Right atrium auricular region (tissue), 2 donors: ENCODE measurements at places on chromosomes 2 and 18.

- H3K27me3 ChIP-seq = no peaks in the 10 kb centered on the region
- H3K36me3 ChIP-seq = no peaks in the 10 kb centered on the region
- H3K4me1 ChIP-seq = no peaks in the 10 kb centered on the region
- no peak overlapping the region for H3K27ac ChIP-seq
- no peak overlapping the region for H3K4me3 ChIP-seq
Observed at GRCh38 chr2:215080545-215080944, 57.9 kb downstream of the ABCA12 start.

GRCh38 chr2:9232886-9233285 is 26.3 kb downstream of the ASAP2 start:
- no peak overlapping the region for H3K4me3 ChIP-seq
- no peak for DNase-seq
- H3K27me3 ChIP-seq = no peaks in the 10 kb centered on the region
- no peaks in the 10 kb centered on the region for H3K36me3 ChIP-seq

- no peak overlapping the region for H3K4me3 ChIP-seq
- no peak for DNase-seq
- H3K27ac ChIP-seq = no peak overlapping the region
- no peaks in the 10 kb centered on the region for H3K4me1 ChIP-seq
- H3K36me3 ChIP-seq = no peaks in the 10 kb centered on the region
Observed at GRCh38 chr2:225025917-225026571, 16.2 kb downstream of the DOCK10 start.

GRCh38 chr18:55435592-55435991 is 152.4 kb downstream of the TCF4 start:
- DNase-seq = no peak
- peaks cover 14% of the 10 kb centered on the region for H3K4me1 ChIP-seq
- no peak overlapping the region for H3K4me3 ChIP-seq

GRCh38 chr2:241859017-241859435 is 332 bp upstream of the PDCD1 start:
- no peak for DNase-seq
- peak overlapping the region; percentile 93 for H3K27ac ChIP-seq
- H3K4me1 ChIP-seq = no peaks in the 10 kb centered on the region
- H3K36me3 ChIP-seq = no peaks in the 10 kb centered on the region
- no peaks in the 10 kb centered on the region for H3K27me3 ChIP-seq
- H3K4me3 ChIP-seq = no peak overlapping the region

DNA sequence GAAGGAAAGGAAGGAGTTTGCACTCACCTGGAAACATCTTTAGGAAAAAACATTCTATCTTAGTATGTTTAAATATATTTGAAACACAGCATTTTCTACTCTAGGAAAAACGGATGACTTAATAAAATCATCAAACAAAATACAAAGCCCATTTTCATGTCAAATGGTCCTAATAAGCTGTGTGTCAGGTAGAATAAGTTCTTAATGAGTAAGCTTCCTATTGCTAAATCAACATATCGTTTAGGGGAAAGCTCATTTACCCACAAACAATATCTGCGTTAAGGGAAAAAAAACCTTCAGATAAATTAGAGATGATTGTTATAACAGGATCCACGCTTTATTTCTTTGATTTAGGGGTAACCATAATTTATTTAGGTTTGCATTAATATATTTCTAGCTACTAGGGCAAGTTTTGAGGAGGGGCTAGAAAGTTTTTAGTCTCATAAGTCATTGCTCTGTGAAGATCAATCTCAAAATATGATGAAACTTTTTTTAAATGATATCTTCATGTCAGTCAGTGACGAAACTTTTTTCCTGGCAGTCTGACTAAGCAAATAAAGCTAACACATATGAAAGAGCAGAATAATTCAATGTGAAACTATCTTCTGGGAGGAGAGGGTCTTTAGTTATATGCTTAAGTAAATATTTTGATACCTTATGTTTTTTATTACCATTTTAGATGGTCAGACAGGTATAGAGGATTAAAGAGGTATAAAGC is 147.1 kb downstream of the WDSUB1 start:
- H3K4me1 ChIP-seq = no peaks in the 10 kb centered on the region
- peak overlapping the region; percentile 89 for H3K27ac ChIP-seq
- no peak overlapping the region for H3K4me3 ChIP-seq
- DNase-seq = no peak

GRCh38 chr2:27185331-27186026 is 26.4 kb upstream of the ATRAID start:
- peaks cover 33% of the 10 kb centered on the region for H3K4me1 ChIP-seq
- H3K27me3 ChIP-seq = no peaks in the 10 kb centered on the region
- DNase-seq = peak; percentile 75
- H3K36me3 ChIP-seq = no peaks in the 10 kb centered on the region

- H3K27me3 ChIP-seq = no peaks in the 10 kb centered on the region
- no peaks in the 10 kb centered on the region for H3K4me1 ChIP-seq
- no peak overlapping the region for H3K27ac ChIP-seq
- peak; percentile 40 for DNase-seq
- no peak overlapping the region for H3K4me3 ChIP-seq
Observed at GRCh38 chr2:8022908-8023640, 658.8 kb upstream of the ID2 start.

DNA sequence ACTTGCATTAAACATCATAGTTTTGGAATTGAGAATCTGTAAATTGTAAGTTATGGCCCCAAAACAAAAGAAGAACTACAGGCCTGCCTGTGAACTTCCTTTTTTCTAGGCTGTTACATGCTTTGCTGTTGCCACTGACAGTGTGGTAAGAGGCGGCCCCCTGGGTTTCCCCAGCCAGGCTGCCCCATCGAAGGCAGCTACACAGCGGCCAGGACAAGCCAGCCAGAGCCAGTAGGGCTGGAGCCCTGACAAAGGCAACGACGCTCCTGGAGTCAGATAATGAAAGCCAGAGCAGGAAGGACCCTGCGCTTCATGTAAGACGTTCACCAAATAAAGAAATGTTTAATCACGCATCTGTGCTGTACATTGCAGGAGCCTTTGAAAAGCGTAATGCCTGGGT is 55.0 kb downstream of the ANKRD44 start:
- no peaks in the 10 kb centered on the region for H3K27me3 ChIP-seq
- H3K36me3 ChIP-seq = no peaks in the 10 kb centered on the region
- DNase-seq = peak; percentile 80
- no peak overlapping the region for H3K27ac ChIP-seq

DNA sequence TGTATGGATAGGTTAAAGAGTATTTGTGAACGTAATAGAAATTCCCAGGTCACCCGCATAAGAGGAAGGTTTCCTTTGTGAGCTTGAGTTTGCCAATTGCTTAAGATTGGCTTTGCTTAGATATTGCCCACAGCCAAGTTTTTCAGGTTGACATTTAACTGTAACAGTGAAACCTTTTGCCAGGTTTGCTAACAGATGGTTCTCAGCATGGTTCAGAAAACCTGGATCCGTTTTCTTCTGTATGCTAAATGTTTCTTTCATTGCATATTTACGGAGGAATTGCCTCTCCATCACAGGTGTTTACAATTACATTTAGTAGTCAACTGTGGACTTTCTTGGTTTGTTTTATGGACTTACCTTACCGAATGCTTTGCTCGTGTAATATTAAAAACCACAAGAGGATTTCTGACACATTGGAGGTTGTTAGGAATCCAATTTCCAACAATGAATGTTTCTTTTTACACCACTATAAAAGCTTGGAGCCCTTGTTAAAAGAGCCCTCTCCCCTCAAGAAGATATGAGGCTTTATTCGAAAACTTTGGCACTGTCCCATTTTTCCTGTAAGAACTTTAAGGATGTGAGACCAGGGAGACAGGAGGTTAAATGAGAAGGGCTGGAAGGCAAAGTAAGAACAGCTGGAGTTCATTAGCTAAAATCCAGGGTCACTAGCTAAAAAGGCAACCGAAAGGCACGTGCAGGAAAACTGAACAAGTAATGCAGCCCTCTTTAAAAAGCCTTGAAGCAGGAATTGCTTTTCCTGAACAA is 7.8 kb downstream of the CDK15 start:
- no peaks in the 10 kb centered on the region for H3K4me1 ChIP-seq
- no peak overlapping the region for H3K4me3 ChIP-seq
- no peaks in the 10 kb centered on the region for H3K27me3 ChIP-seq
- no peak for DNase-seq
- no peak overlapping the region for H3K27ac ChIP-seq

DNA sequence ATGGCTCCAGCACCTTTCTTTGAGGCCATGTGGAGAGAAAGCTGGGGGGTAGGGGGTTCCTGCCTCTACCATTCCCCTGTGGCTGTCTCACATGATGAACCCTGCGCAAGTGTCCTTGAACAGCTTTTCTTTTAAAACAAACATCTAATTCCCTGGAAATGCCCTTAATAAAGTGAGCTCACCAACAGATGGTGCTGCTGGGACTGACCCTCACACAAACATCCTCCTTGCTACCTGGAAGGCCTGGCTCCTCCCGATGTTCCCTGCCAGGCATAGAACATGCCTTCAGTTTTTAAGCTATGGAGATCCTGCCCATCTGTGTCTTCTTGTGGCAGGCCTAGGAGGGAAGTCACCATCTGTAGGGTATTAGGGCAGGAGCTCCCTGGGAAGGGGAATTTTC is 60.7 kb upstream of the GATA6 start:
- no peaks in the 10 kb centered on the region for H3K36me3 ChIP-seq
- no peaks in the 10 kb centered on the region for H3K4me1 ChIP-seq
- no peak overlapping the region for H3K27ac ChIP-seq
- H3K4me3 ChIP-seq = no peak overlapping the region

DNA sequence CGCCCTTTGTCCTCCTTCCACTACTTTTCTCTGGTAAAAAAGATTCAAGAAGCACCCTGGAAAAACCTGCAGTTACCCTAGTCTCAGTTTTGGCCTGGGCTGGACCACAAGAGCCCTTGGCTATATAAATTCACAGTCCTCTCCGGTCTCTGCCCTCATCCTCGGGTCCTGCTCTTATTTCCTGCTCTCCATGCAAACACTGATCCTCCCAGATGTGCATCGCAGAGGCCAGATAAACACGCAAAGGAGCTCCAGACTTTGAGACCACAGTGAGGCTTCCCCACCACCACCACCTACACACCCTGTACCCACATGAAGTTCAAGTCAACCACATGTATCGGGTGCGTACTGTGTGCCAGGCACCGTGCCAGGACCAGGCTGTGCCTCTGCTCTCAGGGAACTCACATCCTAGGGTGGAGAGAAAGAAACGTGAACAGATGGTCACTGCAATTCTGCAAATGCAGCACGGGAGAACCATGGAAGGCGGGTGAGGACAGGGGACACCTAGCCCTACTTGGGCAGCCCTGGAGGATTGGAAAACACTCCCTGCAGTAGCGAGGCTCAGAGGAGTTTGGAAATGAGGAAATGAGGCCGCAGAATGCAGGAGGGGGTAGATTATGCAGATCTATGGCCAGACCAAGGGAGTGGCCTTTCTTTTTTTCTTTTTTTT is 7.4 kb downstream of the CTDSP1 start:
- H3K27ac ChIP-seq = peak overlapping the region; percentile 88
- DNase-seq = peak; percentile 84
- H3K27me3 ChIP-seq = no peaks in the 10 kb centered on the region
- peaks cover 28% of the 10 kb centered on the region for H3K36me3 ChIP-seq
- peak overlapping the region; percentile 37 for H3K4me3 ChIP-seq

DNA sequence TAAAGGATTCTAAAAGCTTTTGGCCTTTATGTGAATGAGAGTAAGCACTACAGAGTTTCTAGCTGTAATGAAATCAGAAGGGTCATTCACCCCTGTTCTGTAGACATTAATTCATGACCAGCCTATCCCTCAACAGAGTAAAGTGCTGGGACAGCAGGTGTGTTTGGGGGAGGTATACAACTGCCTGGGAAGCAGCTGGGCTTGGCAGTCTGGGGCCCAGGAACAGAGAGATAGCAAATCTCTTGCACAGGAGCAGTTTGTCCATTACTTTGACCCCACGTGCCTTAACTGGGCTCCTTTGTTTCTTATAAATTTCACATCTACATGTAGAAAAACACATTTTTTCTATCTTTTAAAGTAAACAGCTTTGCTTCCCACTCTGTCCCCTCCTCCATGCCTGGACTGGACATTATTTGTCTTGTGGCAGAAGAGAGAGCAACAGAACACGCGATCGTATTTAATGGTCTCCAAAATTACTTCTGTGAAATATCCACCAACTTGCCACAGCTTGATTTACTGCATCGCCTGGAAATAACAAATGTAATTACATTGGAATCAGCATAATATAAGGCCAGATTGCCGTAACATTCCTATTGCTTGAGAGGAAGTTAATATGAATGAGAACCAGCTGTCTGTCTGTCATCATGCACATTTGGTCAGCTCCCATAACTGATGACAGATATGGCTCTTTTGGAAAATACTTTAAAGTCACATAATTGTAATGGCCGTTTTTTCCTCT is 263.8 kb downstream of the RBM43 start:
- no peak overlapping the region for H3K27ac ChIP-seq
- no peaks in the 10 kb centered on the region for H3K4me1 ChIP-seq
- no peaks in the 10 kb centered on the region for H3K27me3 ChIP-seq
- H3K36me3 ChIP-seq = no peaks in the 10 kb centered on the region

DNA sequence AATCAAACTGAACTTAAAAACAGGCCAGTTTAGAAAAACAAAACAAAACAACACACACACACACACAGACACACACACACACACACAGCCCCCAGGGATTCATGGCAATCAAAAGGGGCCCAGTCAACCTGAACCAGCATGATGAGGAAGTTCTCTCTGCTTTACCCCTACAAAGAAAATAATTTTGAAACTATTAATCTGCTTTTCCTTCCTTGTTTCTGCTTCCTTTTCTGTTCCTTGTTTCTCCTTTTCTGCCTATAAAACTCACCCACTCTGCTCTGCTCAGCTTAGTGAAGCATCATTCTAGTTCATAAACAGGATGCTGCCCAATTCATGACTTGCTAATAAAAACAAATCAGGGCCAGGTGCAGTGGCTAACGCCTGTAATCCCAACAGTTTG is 203.1 kb downstream of the RAB3GAP1 start:
- no peak overlapping the region for H3K4me3 ChIP-seq
- no peaks in the 10 kb centered on the region for H3K36me3 ChIP-seq
- DNase-seq = no peak
- H3K27me3 ChIP-seq = no peaks in the 10 kb centered on the region
- no peaks in the 10 kb centered on the region for H3K4me1 ChIP-seq

DNA sequence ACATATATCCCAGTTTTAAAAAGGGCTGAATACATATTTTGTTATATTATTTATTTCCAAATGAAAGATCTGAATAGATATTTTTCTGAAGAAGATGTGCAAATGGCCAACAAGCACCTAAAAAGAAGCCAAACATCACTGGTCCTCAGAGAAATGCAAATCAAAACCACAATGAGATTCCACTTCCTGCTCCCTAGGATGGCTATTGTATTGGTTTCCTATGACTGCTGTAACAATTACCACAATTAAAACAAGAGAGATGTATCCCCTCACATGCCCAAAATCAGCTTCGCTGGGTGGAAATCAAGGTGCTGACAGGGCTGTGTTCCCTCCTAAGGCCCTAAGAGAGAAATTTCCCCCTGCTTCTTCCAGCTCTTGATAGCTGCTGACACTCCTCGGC is 23.2 kb downstream of the ABCB11 start:
- DNase-seq = no peak
- no peak overlapping the region for H3K4me3 ChIP-seq

GRCh38 chr18:63148449-63149301 is 170.9 kb downstream of the BCL2 start:
- H3K27me3 ChIP-seq = no peaks in the 10 kb centered on the region
- H3K27ac ChIP-seq = peak overlapping the region; percentile 35
- no peaks in the 10 kb centered on the region for H3K36me3 ChIP-seq
- peak; percentile 72 for DNase-seq
- no peak overlapping the region for H3K4me3 ChIP-seq

GRCh38 chr2:241157841-241158545 is 7.7 kb downstream of the PPP1R7 start:
- peaks cover 25% of the 10 kb centered on the region for H3K36me3 ChIP-seq
- no peaks in the 10 kb centered on the region for H3K4me1 ChIP-seq
- no peaks in the 10 kb centered on the region for H3K27me3 ChIP-seq
- no peak overlapping the region for H3K27ac ChIP-seq
- no peak overlapping the region for H3K4me3 ChIP-seq
